ENCODE measurements at places on chromosomes 16 and 17.

GRCh38 chr17:59844884-59845594 is 47.7 kb downstream of the TUBD1 start:
- DNase-seq = no peak

- no peak for DNase-seq
These were observed 99.4 kb upstream of the MYOCD start for GRCh38 chr17:12566291-12566690.

- DNase-seq = no peak
These were observed 44.3 kb upstream of the PSMD7 start for GRCh38 chr16:74252329-74252728.

DNA sequence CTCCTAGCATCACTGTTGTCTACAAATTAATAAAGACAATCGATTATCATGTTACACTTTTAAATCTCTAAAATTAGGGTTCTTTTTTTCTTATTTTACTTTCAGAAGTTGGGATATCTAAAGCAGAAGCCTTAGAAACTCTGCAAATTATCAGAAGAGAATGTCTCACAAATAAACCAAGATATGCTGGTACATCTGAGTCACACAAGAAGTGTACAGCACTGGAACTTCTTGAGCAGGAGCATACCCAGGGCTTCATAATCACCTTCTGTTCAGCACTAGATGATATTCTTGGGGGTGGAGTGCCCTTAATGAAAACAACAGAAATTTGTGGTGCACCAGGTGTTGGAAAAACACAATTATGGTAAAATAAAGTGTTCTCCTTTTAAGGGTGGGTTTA is 2.4 kb downstream of the RAD51C start:
- DNase-seq = no peak

GRCh38 chr16:87173294-87173893 is 143.8 kb downstream of the C16orf95 start:
- DNase-seq = no peak

- no peak for DNase-seq
These were observed 34.1 kb upstream of the ABCA6 start for GRCh38 chr17:69175625-69176456.

- no peak for DNase-seq
These were observed 48.8 kb downstream of the PIMREG start for GRCh38 chr17:6492892-6493674.

DNA sequence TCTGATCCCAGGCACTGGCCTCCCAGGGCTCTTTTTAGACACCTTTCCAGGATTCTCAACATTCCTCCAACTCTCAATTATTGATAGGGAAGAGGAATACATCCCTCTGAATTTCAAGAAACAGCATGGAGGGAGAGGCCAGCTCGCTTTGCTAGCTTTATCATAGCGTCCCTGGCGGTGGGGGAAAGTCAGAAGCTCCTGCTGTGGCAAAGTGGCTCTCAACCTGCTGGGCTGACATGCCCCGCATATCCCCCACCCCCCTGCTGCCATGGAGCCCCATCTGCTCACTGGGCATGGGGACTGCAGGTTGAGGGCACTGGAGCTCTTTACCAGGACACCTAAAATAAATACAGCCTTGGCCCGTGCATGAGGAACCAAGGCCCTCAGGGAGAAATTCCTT is 140.3 kb downstream of the SLC39A11 start:
- DNase-seq = no peak

Data from GM12892 (cell line).